Osteocyte (in vitro differentiated cells): ENCODE measurements at places on chromosomes 6 and 20. TPM values are rescaled to one million over a fixed set of nuclear protein-coding genes. Genes with fewer than 3 reads are reported as not detected.

The CAP2 gene
- 71.8 and 83.6 TPM in 2 replicates for total RNA-seq

The SPATS1 gene
- total RNA-seq, result not detected in 2 replicates

DNA sequence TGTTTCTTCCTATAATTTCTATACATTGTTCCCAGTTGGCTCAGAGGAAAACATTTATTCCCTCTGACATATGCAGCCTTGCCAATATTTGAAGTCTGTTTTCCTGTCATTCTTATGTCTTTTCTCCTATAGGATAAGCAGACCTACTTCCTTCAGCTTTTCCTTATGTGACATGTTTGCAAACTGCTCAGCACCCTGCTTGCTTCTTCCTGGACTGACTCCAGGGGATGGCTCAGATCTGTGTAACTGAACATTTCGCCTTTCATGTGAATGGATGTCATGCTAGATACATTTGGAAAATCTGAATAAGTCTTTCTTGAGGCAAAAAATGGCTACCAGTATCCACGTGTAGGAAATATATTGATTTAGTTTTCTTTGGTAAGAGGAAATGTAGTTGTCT is 113.2 kb downstream of the CARMIL1 start:
- H3K4me3 ChIP-seq, result no peak overlapping the region
- no peak overlapping the region for H3K27ac ChIP-seq
- H3K36me3 ChIP-seq, result no peaks in the 10 kb centered on the region

DNA sequence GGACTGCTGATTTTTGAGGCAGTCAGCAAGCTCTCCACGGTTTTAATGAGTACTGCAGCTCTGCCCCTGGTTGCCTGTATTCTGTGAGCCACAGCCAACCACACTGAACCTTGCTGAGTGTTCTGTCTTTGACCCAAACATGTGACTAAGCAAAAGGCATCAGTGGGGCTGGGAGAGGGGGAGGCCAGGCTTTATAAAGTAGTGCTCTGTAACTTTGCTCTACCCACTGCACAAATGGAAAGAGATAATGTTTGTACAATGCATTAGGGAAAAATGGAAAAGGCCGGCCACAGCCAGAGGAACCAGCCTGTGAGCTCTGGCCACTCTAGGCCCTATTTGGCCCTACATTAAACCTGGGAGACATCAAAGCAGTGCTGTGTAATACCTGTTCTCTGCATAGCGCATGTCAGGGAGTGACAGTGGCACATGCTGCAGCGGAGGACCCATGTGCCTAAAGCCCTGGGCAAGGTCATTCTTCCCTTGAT is 22.0 kb downstream of the KLHL31 start:
- no peak for DNase-seq
- H3K4me1 ChIP-seq, result peaks cover 3% of the 10 kb centered on the region
- no peak overlapping the region for H3K4me3 ChIP-seq

DNA sequence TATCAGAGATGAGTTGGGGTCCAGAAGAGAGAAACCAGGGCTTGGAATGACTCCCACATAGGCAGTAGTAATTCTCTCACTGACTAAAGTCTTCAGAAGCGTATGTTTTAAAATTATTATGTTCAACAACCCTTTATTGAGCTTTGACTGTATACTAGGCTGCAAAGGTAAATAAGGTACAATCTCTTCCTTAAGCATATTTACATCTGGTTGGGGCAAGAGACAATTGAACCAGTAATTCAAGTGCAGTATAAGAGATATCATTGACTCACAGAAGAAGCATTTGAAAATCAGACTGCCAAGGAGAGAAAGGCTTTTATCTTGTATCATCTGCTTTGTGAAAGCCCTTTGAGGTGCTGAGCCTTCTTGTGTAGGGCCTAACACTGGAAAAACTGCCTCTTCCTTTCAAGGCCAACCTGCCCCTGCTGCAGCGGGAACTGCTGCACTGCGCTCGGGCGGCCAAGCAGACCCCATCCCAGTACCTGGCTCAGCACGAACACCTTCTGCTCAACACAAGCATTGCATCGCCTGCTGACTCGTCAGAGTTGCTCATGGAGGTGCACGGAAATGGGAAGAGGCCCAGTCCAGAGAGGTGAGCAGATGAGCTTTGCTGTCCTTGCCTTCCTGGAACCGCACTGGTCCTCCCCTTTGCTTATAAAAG is 39.3 kb upstream of the C20orf144 start:
- DNase-seq, result no peak
- no peaks in the 10 kb centered on the region for H3K4me1 ChIP-seq

GRCh38 chr6:117381749-117382148 is 44.0 kb downstream of the ROS1 start:
- no peak overlapping the region for H3K4me3 ChIP-seq
- no peaks in the 10 kb centered on the region for H3K36me3 ChIP-seq
- no peaks in the 10 kb centered on the region for H3K4me1 ChIP-seq
- DNase-seq, result no peak
- no peak overlapping the region for H3K27ac ChIP-seq
- peaks cover 26% of the 10 kb centered on the region for H3K27me3 ChIP-seq
